ENCODE measurements at places on chromosomes 6 and 20.
A peak's percentile ranks its signal among the peaks of the same experiment; 100 is the strongest.

GRCh38 chr20:46358346-46359058, 47.9 kb downstream of the ELMO2 start:
- no peak for DNase-seq

GRCh38 chr20:41344938-41345728, 4.5 kb downstream of the LPIN3 start:
- no peak for DNase-seq

GRCh38 chr6:153001767-153002612, 519 bp downstream of the MTRF1L start:
- DNase-seq, result peak; percentile 5

DNA sequence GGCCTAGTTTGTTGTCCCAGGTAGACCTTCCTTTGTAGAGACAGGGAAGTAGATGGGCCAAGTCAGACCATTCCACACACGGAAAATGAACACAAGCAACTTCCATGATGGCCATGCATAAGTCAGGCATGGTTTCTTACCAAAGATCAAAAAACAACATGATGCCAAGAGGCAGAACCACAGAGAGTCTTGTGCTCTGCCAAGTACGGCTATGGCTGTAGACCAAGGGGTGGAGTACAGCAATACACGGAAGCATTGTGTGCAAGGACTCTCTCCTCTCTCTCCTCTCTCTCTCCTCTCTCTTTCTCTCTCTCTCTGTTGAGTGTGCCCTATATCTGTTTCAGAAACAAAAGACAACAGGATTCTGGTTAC, 4.8 kb upstream of the DUSP22 start:
- no peak for DNase-seq

DNA sequence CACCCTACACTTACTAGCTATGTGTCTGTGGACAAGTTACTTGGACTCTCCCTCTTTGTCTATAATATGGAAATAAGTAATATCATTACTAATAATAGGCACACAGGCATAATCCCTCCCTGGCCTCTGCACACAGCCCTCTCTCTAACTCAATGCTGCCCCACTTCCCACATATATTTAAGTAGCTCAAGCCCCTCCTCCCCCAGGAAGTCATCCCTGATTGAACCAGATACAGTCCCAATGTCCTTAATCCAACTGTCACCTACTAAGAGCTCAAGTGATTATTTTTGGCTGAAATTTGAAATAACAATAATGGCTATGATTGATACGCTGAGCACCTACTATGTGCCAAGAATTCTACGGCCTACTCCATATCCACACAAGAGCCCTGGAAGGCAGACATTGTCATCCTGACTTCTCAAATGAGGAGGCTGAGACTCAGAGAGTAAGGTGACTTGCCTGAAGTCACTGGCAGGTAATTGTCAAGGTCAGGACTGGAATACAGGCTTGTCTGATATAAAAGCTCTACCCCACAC, 29.4 kb downstream of the MRPL14 start:
- no peak for DNase-seq

GRCh38 chr6:80938131-80938530, 814.4 kb downstream of the TENT5A start:
- DNase-seq, result no peak

- DNase-seq, result no peak
These were observed 5.1 kb upstream of the EPHA7 start for GRCh38 chr6:93424303-93425064.

DNA sequence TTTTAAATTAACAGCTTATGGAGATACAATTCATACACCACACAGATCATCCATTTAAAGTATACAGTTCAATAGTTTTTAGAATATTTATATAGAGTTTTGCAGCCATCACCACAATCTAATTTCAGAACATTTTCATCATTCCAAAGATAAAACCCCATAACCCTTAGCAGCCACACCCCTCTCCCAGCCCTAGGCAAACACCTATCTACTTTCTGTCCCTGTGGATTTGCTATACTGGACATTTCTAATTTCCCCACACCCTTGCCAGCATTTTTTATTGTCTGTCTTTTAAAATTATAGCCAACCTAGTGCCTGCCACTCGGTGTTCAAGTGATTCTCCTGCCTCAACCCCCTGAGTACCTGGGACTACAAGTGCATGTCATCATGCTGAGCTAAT, 23.0 kb upstream of the AKAP7 start:
- DNase-seq, result no peak
